Right ventricle myocardium superior (tissue), 1 donor: ENCODE measurements at places on chromosomes 7 and 10. TPM values are rescaled to one million over a fixed set of nuclear protein-coding genes. Genes with fewer than 3 reads are reported as not detected.

The SNX8 gene
- 19.1 TPM for total RNA-seq

The PMPCB gene
- total RNA-seq, result 73.7 TPM

The GRID2IP gene
- not detected for total RNA-seq

The SFTPD gene
- total RNA-seq, result 0.81 TPM

The GIMAP7 gene
- total RNA-seq, result 22.2 TPM

The SLC26A5 gene
- total RNA-seq, result not detected

The IFIT1B gene
- not detected for total RNA-seq

The EN2 gene
- total RNA-seq, result 0.11 TPM

The GPC2 gene
- 0.13 TPM for total RNA-seq

The CYP3A4 gene
- total RNA-seq, result 0.70 TPM

The PITX3 gene
- total RNA-seq, result 3.4 TPM

The LRRC18 gene
- not detected for total RNA-seq

The HOXA11 gene
- not detected for total RNA-seq

The ACTL6B gene
- total RNA-seq, result not detected

The PAPSS2 gene
- total RNA-seq, result 8.6 TPM

The ENTPD1 gene
- 6.0 TPM for total RNA-seq

The C10orf62 gene
- total RNA-seq, result 0.48 TPM

The NACAD gene
- total RNA-seq, result 4.7 TPM

The OR2A7 gene
- total RNA-seq, result 0.51 TPM

The HGF gene
- 1.6 TPM for total RNA-seq

The UCMA gene
- total RNA-seq, result not detected

The HMX3 gene
- total RNA-seq, result not detected

The AGAP9 gene
- 1.3 TPM for total RNA-seq

The SPDYE5 gene
- not detected for total RNA-seq

The PPP1R9A gene
- 22.6 TPM for total RNA-seq

The CLRN3 gene
- total RNA-seq, result not detected

The HERPUD2 gene
- 13.5 TPM for total RNA-seq

The TMEM213 gene
- not detected for total RNA-seq

The NEUROG3 gene
- total RNA-seq, result not detected

The NEURL1 gene
- 0.05 TPM for total RNA-seq

The BLNK gene
- total RNA-seq, result 0.73 TPM

The ERVW-1 gene
- total RNA-seq, result not detected

The OR2A5 gene
- total RNA-seq, result not detected

The TACR2 gene
- 0.24 TPM for total RNA-seq

The PTF1A gene
- total RNA-seq, result not detected

The GPRIN2 gene
- not detected for total RNA-seq

The WDFY4 gene
- total RNA-seq, result 1.1 TPM

The CYP26A1 gene
- not detected for total RNA-seq

The PLCE1 gene
- total RNA-seq, result 3.3 TPM

The LRGUK gene
- total RNA-seq, result 0.16 TPM

The TMEM229A gene
- not detected for total RNA-seq

The CHST15 gene
- total RNA-seq, result 3.0 TPM

The DMBT1 gene
- total RNA-seq, result not detected

The NCF1 gene
- total RNA-seq, result 6.0 TPM

The TDRD1 gene
- 5.8 TPM for total RNA-seq

The C7orf57 gene
- total RNA-seq, result not detected

The RNF32 gene
- total RNA-seq, result 0.38 TPM

The DLX5 gene
- not detected for total RNA-seq

The CDC14C gene
- total RNA-seq, result not detected

The CCDC136 gene
- total RNA-seq, result 5.2 TPM

The IFRD1 gene
- total RNA-seq, result 18.0 TPM

The ATOH7 gene
- not detected for total RNA-seq

The NRG3 gene
- 0.19 TPM for total RNA-seq

The TMEM140 gene
- total RNA-seq, result 22.8 TPM
